Adrenal gland (tissue), 19 donors: ENCODE measurements at places on chromosomes 3 and 15.

GRCh38 chr15:52749258-52749657 lies 40.9 kb downstream of the ONECUT1 start:
- DNase-seq: no peak

GRCh38 chr3:52859686-52860423 lies 25.0 kb upstream of the MUSTN1 start:
- DNase-seq: no peak

DNA sequence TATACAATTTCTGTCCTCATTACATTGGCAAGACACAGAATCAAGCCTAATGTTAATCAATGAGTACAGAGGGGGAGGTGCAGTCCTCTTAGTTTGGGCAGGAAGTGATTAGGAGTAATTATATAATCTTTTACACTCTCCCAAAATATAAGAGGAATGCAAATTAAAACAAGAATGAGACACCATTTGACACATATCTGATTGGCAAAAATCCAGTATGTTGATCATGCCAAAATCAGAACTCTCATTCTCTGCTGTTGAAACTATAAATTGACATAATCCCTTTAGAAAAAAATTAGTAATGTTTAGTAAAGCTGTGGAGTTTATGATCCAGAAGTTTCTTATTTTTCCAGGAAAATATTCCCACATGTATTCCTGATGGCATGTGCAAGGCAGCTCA lies 373.4 kb downstream of the EPHA6 start:
- no peak for DNase-seq

GRCh38 chr3:10915376-10915775 lies 77.2 kb upstream of the SLC6A1 start:
- no peak for DNase-seq

- peak; percentile 23 for DNase-seq
These were observed 29.0 kb upstream of the BCL6 start for GRCh38 chr3:187774185-187774789.

DNA sequence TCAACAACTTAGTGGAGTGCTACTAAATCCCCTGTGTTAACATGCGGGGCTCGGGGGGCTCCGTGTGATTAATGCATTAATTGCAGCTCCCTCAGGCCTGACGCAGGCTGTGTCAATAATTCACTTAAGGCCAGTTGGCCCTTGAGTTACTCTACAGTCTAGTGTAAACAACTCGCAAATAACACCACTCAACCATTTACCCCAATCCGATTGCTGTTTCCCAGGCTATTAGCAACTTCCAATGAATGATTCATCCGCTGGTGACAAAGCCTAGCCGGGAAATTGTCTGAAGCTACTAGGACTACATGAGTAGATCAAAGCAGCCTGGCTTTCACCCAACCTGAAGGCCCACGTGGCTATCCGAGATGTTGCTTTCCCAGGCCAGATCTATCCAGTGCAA lies 121.3 kb upstream of the SOX14 start:
- no peak for DNase-seq

DNA sequence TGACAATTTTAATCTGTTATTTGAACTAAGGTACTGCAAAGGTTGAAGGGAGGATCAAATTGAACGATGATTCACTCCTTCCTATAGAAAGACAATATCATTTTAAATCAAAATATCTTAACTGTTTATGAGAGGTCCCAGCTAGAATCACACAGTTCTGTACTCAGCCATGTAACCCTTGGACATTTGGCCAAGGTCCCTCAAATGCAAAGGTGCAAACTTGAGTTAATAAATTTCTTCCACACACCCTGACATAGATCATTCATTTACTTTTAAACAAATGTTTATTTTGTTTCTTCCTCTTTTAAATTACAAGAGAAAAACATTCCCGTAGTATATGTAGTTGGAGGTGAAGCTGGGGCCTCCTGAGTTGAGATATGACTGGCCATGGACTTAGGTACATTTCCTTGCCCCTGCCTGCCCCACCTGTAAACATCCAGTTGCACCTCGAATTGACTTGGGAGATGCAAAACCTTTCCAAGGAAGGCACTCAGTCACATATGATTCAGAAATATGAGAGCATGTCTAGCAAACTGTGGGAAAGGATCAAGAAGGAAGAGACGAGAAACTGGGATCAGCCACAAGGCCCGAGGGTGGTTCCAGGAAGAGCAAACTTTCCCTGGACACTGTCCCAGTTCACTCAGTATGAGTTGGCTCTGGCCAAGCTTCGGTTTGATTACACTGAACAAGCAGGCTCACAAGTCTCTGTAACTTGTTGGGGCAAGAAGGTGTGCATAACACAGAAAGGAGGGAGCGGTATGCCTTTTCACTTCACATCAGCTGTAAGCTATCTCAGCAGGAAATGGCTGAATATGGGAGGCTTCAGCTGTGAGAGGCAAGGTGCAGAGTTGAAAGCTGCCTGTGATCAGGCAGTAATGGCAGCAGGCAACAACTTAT lies 6.7 kb downstream of the TNFSF10 start:
- DNase-seq: peak; percentile 76

DNA sequence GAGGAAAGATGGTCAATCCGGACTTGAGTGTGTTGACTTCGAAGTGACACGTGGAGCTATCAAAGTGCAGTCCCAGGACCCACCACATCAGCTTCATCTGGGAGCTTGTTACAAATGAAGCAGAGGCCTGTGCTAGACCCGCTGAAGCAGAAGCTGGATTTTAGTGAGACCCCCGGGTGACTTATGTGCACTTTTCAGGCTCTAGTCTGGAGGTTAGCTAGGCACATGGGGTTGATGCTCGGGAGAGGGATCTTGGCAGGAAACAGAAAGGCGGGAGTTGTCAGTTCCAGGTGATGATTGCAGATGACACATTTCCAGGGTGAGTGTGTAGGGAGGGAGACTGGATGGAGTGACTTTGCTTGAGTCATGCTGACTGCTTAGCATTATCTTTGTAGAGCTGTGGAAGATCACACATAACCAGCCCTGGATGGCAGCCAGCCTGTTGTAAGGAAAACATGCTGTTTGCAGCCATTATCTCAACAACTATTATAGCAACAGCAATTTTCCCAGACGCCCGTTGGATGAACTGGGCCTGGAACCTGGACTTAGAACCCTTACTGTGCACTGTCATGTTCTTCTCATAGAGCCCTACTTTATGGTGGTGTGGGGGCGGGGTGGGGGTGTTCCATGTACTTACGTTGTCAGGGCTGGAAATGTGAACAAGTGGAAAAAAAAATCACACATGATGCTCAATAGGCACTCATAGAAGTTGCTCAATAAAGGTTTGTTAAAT lies 122.4 kb downstream of the THSD4 start:
- DNase-seq: peak; percentile 43

- DNase-seq: no peak
These were observed 185.4 kb downstream of the SUCNR1 start for GRCh38 chr3:152058856-152059255.

- DNase-seq: no peak
These were observed 197.3 kb downstream of the FHIT start for GRCh38 chr3:61053781-61054496.
